ENCODE measurements at places on chromosomes 16 and 17.

DNA sequence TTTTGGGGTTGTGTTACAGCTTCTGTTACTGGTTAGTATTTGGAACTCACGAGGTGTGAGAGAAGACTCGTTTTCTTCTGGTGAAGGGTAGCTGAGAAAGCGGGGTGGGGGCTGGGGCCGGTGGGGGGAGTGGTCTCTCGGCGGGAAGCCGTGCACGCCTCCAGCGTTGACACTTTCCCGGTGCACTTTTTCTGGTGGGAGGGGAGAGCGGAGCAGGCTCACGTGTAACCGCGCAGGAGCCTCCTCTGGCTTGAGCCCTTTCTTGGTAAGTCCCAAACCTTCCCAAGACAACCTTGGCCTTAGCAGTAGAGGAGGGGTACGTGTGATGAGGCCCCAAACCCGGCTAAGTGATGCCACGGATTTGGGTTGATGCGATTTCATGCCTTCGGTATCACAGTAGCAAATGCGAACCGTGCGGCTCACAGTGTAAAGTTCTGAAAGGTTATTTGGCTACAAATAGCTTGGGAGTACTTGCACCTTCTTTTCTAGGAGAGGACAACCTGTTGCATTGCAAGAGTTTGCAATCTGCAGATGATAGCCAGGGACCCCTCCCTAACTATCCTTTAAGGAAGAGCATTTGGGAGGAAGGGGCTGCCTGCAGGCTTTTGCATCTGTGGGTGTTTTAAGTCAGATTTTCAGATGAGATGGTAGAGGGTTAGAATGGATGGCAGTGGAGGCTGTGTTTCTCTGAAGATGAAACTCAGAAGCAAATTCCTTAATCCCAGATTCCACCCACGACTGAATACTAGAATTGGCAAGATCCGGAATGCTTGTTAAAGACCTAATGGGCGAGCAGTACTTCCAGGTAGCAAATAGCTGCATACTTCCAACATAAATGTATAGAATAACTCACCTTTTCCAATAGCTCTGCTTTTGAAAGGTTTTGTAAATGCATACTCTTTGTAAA, 1.5 kb downstream of the HLF start:
- no peak for DNase-seq

- no peak for DNase-seq
Measured at GRCh38 chr17:6259899-6260298, 175.0 kb downstream of the AIPL1 start.

DNA sequence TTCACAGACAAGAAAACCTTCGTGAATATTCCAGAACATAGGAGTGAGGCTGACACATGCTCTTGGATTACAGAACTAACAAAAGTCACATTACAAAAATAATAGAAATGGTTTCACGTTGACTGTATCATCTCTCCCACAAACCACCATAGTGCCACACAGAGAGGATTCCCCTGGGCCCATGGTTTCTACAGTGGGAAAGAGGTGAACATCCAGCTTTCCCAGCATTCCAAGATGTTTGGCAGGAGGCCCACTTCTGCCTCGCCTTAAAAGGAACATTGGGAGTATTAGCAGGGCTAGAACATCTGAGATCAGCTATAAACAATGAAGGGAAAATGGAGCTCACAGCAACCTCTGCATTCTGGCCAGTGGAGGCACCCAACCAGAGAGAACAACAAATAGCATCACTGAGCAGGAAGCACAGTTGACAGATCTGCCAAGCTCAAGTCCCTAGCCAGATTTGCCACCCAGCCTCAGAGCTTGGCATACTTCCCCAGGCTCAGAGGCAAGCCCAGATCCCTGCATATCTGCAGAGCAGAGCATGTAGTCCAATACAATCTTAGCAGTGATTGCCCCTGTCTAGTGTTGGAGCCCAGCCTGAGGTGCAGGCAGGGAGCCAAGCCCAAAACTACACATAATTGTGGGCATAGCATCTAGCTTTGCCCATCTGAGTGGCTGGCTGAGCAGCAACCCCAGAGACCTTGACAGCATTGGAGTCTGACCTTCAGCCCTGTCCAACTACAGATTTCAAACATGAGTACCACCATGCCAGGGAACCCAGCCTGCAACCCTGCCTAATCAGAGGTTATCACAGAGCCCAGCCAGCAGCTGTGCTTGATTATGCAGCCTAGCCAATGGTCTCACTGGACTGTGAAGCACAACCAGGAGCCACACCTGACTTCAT, 260.4 kb downstream of the CEP112 start:
- no peak for DNase-seq

DNA sequence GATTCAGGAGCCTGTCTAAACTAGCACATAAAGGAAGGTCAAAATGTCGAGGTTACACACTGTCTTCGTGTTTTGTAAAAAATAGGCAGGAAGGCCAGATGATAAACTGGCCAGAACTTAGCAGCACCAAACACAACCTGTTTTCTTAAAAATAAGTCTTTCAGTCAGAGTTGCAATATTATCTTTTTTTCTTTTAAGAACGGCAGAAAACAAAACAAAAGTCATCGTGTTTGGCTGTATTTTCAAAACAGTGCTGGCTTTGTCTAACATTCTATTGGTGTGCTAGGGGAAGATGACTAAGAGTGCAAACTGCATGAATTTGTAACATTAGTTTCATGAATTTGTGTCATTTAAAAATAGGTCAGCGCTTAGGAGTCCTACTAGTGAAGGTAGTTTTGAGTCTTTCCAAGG, 5.3 kb downstream of the MAF start:
- no peak for DNase-seq

DNA sequence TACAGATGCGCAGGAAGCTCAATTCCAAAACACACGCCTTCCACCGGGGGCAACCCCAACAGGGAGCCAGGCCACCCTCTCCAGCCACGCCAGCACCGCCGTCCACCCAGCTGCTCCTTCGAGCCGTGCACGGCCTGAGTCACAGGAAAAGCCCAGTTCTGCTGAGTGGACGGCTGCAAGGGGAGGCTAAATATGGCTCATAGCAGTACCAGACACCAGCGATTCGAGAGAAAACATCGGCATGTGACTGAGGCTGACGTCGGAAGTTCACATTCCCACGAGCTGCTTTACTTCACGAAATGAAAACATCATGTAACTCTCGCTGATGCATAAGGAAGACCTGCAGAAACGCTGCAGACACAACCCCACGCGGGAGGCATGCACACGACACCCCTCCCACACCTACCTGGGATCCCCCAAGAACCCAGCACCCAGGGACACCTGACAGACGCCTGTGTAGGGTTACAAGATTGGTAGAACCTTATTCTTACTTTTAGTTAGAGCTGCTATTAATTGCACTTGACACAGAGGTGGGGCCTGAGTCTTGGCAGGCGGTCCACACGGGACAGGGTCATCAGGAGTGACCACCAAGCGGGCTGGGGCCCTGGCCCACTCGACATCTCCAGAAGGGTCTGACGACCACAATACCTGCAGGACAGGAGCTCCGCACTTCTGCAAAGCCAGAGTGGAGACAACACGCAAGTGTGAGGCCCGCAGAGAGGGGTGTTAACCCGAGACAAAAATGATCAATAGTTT, 116.8 kb downstream of the ANKRD11 start:
- DNase-seq: no peak

DNA sequence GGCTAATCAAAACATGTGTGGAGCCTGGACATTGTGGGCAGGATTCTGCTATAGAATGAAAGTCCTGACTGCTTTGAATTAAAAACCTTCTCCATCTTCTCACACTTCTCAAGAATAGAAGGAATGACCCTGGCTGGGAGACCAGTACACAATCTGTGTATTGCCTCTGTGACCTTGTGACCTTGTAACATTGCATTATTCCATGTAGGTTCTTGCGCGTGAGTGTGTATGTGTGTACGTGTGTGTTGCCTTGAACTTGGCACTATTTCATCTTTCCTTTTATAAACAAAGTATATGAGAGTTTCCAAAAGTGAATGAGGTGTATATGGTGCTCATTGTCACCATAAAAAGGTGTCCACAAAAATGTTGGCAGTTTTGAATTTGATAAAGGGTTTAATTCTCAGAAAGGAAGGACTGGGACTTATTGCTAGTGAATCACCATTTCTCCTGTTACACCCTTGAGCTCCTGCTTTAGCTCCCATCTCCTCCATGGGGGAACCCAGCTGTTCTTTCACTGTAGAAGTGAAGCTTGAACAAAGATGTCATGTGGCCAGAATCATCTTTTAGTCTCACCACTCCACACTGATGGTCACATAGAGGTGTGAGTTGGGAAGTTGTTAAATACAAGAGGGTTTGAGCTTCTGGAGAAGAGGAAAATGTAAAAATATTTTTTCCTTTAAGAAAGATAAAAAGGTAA, 244.9 kb downstream of the FTO start:
- DNase-seq: no peak

DNA sequence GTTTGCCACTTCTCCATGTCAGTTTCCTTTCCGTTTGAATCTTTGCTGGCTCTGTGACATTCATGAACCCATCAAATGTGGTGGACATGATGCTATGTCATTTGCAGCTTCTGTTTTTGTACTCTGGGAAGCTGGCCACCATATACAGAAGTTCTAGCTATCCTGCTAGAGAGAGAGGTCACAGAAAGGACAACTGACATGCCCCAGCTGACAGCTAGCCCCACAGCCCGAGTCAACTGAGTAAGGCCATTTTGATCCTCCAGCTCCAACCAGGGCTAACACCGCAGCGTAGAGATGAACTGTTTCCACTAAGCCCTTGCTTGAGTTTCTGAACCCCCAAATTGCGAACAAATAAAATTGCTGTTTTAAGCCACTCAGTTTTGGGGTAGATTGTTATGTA, 33.8 kb downstream of the CCDC42 start:
- DNase-seq: no peak

DNA sequence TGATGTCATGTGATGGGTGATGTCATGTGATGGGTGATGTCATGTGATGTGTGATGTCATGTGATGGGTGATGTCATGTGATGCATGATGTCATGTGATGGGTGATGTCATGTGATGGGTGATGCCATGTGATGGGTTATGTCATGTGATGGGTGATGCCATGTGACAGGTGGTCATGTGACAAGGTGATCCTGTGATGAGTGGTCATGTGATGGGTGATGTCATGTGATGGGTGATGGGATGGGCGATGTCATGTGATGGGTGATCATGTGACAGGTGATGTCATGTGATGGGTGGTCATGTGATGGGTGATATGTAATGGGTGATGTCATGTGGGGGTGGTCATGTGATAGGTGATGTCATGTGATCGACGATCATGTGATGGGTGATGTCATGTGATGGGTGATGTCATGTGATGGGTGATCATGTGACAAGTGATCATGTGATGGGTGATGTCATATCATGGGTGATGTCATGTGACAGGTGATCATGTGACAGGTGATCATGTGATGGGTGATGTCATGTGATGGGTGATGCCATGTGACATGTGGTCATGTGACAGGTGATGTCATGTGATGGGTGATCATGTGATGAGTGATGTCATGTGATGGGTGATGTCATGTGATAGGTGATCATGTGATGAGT, 17.2 kb downstream of the CD300LB start:
- DNase-seq: peak; percentile 56

DNA sequence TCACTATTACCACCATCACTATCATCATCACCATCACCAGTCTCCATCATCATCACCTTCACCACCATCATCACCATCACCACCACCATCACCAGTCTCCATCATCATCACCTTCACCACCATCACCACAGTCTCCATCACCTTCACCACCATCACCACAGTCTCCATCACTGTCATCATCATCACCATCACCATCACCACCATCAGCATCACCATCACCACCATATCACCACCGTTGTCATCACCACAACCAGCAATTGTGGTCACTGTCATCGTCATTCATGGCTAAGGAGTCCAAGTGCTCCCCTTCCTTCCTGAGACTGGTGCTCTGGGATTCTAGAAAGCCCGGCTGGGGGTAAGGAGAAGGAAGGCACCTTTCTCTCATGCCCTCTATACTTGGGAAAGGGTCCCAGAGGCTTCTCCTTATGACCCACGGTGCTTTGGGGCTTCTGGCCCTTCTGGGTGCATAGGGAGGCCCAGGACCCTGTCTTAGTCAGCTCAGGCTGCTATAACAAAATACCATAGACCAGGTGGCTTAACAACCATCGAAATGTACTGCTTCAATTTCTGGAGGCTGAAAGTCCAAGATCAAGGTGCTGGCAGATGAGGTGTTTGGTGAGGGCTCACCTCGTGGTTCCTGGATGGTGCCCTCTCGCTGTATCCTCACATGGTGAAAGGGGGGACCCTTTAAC, 93.4 kb upstream of the GSE1 start:
- no peak for DNase-seq

- no peak for DNase-seq
Measured at GRCh38 chr16:30543067-30543466, 8.4 kb upstream of the ZNF747 start.

- DNase-seq: no peak
Measured at GRCh38 chr17:59776577-59776976, 69.1 kb downstream of the VMP1 start.

- DNase-seq: no peak
Measured at GRCh38 chr16:28886945-28887344, 8.7 kb downstream of the ATP2A1 start.

- DNase-seq: no peak
Measured at GRCh38 chr17:58913552-58913951, 157.9 kb downstream of the PPM1E start.

GRCh38 chr17:15966183-15966878, 21.4 kb downstream of the ADORA2B start:
- DNase-seq: no peak

- DNase-seq: no peak
Measured at GRCh38 chr16:79540825-79541595, 59.5 kb downstream of the MAF start.

DNA sequence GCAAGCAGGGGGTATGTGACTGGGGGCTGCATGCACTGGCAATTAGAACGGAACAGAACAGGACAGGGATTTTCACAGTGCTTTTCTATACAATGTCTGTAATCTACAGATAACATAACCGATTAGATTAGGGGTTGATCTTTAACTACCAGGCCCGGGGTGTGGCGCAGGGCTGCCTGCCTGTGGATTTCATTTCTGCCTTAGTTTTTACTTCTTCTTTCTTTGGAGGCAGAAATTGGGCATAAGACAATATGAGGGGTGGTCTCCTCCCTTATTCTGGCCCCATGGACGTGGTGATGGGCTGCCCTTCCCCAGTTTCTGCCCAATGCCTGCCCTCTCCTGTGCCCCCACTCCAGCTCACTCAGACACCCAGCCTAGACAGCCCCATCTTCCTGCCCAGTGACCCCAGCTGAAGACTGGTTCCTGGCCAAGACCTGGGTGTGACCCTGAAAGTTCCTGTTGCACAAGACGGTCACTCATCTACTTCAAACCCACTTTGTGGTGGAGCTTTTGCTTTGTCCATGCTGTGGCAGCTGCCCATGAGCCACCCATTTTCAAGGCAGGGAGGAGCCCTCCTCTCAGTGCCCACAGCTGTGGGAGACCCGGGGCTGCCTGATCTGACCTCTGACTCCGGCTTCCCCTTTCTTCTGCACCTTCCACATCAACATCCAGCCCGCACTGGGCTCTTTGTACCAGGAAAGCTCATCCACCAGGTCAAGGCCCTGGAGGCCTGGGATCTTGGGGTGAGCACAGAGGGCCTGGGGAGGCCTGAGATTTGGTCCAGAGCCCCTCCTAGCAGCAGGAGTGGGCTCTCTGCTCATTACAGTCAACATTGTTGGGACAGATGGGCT, 18.6 kb downstream of the ALOX12B start:
- DNase-seq: no peak

All from ACHN (cell line).